H4 (cell line): ENCODE measurements at places on chromosomes 12 and 14.
A peak's percentile ranks its signal among the peaks of the same experiment; 100 is the strongest.

DNA sequence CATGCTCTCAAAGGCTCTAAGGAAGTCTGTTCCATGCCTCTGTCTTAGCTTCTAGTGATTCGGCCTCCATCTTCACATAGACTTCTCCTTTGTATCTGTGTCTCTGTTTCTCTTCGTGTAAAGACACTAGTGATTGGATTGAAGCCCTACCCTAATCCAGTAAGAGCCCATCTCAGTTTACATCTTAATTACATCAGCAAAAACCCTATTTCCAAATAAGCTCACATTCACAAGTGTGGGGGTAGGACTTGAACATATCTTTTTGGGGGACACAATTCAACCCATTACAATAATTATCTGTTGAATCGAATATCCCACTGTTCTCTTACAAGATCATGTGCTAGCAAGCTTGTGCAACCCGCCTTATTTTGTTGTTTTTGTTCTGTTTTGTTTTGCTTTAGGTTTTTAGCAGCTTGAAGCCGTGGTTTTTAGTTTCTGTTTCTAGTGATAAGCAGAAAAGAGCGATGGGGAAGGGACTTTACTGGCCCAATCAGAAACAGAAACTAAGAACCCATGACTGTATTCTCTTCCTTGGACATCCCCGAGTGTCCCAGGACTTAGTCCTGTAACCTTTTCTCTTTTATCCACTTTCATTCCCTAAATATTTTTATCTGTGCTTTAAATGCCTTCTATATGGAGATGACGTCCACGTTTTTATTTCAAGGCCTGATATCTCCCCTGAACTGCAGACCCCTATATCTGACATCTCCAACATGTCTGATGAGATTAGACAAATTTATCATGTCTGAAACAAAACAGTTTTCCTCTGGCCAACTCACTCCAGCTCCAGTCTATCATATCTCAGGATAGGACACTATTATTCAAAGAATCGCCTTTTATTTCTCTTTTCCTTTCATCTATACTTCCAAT is 353.0 kb downstream of the CCDC91 start:
- DNase-seq, result peak; percentile 14

- DNase-seq, result no peak
Observed at GRCh38 chr12:87988534-87988933, 40.7 kb downstream of the C12orf50 start.

- DNase-seq, result no peak
Observed at GRCh38 chr12:3551976-3552725, 61.1 kb downstream of the PRMT8 start.

DNA sequence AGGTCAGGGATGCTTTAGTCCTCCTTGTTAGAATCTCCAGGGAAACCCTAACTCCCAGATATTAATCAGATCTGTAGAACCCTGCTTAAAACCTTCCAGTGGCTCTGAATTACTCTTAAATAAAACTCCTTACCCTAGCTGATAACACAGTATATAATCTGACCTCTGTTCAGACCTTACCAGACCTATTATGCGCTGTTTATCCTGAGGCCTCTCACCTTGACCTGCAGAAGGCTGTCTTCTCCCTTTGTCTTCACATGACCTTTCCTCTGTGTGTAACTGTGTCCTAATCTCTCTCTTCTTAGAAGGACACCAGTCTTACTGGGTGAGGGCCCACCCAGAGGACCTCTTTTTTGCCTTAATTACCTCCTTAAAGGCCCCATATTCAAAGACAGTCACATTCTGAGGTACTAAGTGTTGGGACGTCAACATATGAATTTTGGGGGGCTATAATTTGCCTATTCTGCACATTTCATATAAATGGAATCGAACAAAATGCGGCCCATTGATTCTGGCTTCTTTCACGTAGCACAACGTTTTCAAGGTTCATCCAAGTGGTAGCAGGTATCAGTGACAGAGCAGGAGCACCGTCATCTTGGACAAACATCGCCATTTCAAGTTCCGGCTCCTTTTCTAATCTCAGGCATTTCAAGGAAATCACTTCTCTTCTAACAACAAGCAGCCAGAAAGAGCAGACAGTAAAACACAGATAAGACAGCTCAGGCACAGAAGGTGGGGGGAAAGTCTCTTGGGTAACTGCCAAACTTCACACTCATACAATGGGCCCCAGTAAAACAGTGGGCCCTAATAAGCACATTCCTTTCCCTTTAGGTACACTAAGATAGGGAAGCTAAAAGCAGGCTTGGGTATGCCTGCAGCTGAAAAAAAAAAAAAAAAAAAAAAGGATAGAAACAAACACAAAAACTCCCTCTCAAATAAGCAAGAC is 200.2 kb upstream of the NUDT4 start:
- no peak for DNase-seq

DNA sequence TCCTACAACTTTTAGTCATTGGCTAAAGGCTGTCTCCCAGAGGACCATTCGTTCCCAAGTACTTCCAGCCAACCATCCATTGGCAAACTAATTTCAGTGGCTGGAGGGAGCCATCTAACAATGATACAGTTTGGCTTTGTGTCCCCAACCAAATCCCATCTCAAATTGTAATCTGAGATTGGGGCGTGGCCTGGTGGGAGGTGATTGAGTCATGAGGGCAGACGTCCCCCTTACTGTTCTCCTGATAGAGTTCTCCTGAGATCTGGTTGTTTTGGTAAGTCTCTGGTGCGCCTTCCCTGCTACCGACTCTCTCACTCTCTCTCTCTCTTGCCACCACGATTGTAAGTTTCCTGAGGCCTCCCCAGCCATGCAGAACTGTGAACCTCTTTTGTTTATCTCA is 99.7 kb upstream of the FUT8 start:
- DNase-seq, result no peak

DNA sequence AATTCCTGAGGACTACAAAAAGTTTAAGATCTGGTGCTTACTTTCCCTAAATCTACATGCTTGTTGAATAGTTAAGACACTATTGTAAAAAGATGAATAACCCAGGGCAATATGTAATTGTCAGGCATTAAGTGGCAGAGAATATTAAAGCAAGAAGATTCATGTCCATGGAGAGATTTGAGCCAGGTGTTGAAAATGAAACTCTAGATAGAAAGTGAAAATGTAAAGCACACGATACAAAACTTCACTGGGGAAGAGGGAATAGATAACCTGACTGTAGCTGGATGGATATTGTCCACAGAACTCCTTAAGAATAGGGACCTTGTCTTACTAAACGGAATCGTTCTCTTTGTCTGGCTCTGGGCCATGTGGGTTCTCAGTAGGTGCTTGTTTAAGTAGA is 5.0 kb downstream of the CAND1 start:
- DNase-seq, result no peak

- no peak for DNase-seq
Observed at GRCh38 chr12:39931857-39932256, 174.0 kb downstream of the SLC2A13 start.

DNA sequence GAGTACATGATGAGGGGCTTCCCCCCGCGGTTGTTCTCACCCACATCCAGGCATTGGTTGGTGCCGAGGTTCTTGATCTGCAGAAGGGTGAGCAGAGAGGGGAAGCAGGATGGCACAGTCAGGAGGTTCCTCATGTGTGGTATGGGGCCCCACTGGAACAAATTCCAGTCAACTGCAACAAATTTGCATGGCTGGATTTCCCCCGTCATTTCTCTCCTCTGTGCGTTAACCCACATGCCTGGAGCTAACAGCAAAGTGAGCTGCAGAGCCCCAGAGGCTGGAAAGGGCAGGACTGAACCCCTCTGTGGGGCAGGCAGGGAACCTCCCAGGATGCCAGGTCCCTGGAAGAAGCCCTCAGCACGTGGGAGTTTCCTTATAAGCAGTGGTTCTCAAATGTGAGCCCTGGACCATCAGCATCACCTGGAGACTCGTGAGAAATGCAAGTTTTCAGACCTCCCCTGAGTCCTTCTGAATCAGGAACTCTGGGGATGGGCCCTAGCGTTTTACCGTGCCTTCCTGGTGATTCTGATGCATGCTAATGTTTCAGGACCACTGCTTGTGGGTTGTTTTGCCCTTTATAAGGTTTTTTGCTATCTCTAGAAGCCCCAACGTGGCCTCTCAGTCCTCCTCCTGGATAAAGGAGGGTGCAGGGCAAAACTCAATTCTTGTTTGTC is 11.0 kb upstream of the CELA1 start:
- DNase-seq, result no peak

GRCh38 chr12:11927286-11927935 is 143.3 kb upstream of the BCL2L14 start:
- DNase-seq, result no peak

GRCh38 chr14:77063571-77064171 is 34.4 kb upstream of the CIPC start:
- no peak for DNase-seq

DNA sequence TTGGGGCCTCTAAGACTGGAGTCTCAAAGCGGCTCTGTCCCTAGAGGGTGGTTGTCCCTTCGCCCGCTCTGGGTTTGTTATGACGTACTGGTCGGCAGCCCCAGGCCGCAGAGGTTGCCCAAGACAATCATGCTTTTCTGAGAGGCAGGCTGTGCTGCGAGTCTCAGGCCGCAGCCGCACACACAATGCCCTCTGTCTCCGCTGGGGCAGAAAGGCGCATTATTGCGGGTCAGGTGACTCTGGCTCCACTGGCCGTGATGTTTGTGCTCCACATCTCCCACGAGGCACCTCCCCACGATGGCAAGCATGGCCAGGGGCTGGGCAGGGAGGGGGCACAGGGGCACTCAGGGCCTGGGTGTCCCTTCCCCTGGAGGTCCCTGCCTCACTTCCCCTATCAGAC is 21.0 kb upstream of the PLEKHG3 start:
- no peak for DNase-seq

DNA sequence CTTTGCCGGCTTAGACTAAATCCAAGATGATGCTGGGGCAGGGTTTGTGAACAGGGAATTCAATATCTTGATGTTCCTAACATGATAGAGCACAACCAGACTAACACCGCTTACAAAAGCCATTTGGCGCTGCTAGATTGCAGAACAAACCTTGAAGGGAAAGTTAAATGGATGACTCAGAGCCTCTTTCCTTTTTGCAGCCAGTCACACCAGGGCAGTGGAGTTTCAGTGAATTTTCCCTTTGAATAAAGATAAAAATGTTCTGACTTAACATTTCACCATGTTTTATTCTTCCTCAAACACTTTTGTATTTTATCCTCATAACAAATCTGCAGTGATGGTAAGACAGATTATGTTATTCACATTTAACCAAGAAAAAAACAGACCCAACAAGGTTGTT is 47.3 kb downstream of the PDE6H start:
- no peak for DNase-seq

GRCh38 chr14:82003426-82003825 is 469.8 kb upstream of the SEL1L start:
- peak; percentile 10 for DNase-seq

DNA sequence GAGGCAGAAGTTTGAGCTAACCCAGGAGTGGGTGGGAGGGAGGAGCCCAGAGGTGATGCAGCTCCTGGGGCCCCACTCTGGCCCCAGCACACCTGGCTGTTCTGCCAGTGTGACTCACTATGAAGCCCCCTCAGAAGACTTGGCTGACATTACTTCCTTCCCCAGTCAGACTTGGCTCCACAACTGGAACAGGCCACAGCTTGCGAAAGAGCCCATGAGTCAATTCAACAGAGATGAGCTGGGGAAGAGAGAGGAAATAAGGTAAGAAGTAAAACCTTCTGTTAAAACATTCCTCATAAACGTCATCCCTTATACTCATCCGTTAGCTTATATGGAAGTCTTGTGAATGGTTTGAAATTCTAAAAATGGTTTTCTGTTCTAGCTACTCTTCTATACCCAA is 245.9 kb downstream of the ADAMTS20 start:
- DNase-seq, result peak; percentile 35

DNA sequence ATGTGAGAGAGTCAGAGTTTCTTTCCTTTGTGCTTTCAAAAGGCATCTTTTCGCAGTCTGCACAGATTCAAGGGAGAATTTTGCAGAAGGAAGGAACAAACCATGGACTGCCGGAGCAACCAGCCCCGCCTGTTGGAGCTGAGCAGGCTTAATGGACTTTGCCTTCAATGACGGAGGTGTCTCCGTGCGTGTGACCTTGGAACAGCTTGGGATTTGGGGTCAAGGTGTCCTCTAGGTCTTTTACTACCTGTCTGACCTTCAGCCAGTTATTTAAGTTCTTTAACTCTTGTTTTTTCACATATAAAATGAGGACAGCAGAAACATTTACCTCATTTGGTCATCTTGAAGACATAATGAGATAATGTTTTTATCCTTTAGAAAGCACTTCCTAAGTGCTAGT is 4.1 kb downstream of the FGF23 start:
- no peak for DNase-seq

GRCh38 chr14:95316821-95317220 is 2.9 kb downstream of the CLMN start:
- no peak for DNase-seq

DNA sequence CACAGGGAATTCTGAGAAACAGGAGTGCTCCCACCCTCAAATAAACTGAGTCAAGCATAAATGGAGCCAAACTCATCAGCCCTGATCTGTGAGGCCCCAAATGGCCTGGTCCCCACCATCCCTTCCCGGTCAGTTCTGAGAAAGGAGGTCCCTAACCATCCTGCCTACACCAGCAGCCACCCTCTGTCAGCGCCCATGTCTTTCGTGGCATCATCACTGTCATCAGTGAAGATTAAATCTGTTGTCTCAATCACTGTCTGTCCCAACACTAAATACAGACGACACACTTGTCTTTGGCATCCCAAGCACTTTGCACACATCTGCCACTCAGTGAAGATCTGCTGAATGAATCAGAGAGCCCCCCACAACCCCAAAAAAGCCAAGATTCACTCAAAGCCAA is 22.4 kb downstream of the VPS37B start:
- DNase-seq, result no peak

- DNase-seq, result no peak
Observed at GRCh38 chr12:31958569-31959160, 550 bp upstream of the RESF1 start.

GRCh38 chr14:34436960-34437728 is 24.9 kb downstream of the SPTSSA start:
- no peak for DNase-seq

DNA sequence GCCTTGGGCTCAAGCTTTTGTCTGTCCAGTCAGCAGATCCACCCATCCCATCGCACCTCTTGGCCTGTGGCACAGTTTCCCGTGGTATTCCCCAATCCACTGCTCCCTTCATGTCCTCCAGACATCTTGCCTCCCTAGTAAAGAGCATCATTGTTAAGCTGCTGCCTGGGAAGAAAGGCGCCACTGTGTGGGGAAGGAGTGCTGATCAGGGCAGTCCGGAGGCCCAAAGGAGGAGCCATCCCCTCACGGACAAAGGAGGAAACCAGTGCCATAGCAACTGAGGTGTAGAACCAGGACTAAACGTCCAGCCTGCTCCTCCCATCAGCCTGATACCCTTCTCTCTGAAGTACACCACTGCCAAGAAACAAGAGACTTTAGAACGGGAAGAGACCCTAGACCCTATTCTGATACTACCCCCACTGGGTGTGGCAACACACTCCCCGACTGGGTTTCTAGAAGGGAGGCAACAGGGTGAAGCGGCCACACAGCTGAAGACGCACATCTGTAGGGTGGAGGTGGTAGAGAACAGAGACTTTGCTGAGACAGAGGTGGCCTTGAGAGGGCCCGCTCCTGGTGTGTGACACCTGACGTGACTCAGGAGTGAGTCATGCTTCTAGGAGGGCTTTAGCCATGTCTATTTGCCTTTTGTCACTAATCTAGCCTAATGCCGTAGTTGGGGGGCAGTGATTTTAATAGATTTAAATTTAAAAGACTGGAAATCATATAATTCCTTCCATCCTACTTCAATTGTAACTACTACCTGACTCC is 185.0 kb downstream of the DPF3 start:
- DNase-seq, result no peak
